ENCODE measurements at places on chromosomes 2 and 18.

- no peak overlapping the region for H3K4me3 ChIP-seq
- no peaks in the 10 kb centered on the region for H3K4me1 ChIP-seq
- H3K27ac ChIP-seq, result no peak overlapping the region
- no peaks in the 10 kb centered on the region for H3K27me3 ChIP-seq
- no peak for DNase-seq
Measured at GRCh38 chr18:46010676-46011075, 43.5 kb upstream of the EPG5 start.

GRCh38 chr2:237995036-237995435, 28.2 kb downstream of the UBE2F start:
- no peaks in the 10 kb centered on the region for H3K27me3 ChIP-seq
- no peak overlapping the region for H3K27ac ChIP-seq
- no peaks in the 10 kb centered on the region for H3K36me3 ChIP-seq
- no peak for DNase-seq
- no peaks in the 10 kb centered on the region for H3K4me1 ChIP-seq

- H3K36me3 ChIP-seq, result no peaks in the 10 kb centered on the region
- H3K27me3 ChIP-seq, result no peaks in the 10 kb centered on the region
- H3K27ac ChIP-seq, result no peak overlapping the region
- no peak overlapping the region for H3K4me3 ChIP-seq
- no peak for DNase-seq
Measured at GRCh38 chr18:74760436-74760835, 162.8 kb downstream of the ZNF407 start.

DNA sequence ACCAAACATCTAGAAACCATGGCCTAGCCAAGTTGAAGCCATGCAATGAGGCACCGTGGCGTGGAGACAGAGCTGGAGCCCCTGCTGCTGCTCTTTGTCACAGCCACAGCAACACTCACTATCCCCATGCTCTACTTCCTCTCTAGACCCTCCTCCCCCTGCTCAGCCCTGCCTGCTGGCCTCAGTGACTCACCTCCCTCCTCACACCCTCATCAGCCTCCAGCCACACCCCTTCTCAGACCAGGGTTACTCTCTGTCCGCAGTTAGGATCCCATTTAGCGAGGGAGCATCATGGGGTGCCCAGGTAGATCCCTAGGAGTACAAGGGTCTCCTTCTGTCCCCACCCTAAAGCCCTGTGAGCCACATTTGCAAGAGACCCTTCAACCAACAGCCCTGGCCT, 25.4 kb upstream of the SOX11 start:
- H3K4me1 ChIP-seq, result no peaks in the 10 kb centered on the region
- no peak for DNase-seq
- no peaks in the 10 kb centered on the region for H3K27me3 ChIP-seq
- no peak overlapping the region for H3K27ac ChIP-seq
- no peak overlapping the region for H3K4me3 ChIP-seq
- no peaks in the 10 kb centered on the region for H3K36me3 ChIP-seq

DNA sequence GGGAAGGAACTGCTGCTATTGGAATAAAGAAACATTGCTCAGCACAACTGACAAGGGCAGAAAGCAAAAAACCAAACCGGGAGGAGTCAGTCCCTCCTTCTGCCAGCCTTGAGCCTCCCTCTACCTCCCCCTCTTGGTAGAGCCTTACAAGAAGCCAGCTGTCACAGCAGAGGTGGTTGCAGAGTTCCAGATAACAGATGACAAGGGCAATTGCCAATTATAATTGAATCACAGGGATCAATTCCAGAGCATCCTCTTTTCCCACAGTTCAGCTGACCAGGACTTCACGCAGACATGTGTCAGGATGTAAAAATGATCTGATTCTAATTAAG, 548.2 kb upstream of the LRRTM1 start:
- H3K27me3 ChIP-seq, result no peaks in the 10 kb centered on the region
- peaks cover 7% of the 10 kb centered on the region for H3K4me1 ChIP-seq
- no peaks in the 10 kb centered on the region for H3K36me3 ChIP-seq
- DNase-seq, result no peak
- H3K27ac ChIP-seq, result no peak overlapping the region

DNA sequence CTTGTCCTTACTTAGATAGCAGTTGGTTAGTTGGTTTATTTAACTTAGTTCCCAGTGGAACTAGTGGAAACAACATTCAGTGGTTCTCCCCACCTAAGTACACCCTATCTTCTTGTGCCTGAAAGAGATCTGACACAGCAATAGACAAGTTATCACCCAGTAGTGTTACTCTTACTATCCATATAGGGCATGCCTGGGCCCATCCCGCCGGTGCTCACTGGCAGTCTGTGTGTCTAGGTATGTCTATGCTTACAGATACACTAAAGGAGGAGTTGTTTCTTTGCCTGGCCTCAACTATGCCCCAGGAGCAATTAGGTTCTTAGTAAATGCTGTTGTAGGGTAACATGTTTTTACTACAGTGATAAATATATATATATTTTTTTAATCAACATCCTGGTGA, 12.0 kb upstream of the NRP2 start:
- DNase-seq, result no peak
- no peaks in the 10 kb centered on the region for H3K27me3 ChIP-seq
- no peak overlapping the region for H3K27ac ChIP-seq
- peaks cover 8% of the 10 kb centered on the region for H3K4me1 ChIP-seq

DNA sequence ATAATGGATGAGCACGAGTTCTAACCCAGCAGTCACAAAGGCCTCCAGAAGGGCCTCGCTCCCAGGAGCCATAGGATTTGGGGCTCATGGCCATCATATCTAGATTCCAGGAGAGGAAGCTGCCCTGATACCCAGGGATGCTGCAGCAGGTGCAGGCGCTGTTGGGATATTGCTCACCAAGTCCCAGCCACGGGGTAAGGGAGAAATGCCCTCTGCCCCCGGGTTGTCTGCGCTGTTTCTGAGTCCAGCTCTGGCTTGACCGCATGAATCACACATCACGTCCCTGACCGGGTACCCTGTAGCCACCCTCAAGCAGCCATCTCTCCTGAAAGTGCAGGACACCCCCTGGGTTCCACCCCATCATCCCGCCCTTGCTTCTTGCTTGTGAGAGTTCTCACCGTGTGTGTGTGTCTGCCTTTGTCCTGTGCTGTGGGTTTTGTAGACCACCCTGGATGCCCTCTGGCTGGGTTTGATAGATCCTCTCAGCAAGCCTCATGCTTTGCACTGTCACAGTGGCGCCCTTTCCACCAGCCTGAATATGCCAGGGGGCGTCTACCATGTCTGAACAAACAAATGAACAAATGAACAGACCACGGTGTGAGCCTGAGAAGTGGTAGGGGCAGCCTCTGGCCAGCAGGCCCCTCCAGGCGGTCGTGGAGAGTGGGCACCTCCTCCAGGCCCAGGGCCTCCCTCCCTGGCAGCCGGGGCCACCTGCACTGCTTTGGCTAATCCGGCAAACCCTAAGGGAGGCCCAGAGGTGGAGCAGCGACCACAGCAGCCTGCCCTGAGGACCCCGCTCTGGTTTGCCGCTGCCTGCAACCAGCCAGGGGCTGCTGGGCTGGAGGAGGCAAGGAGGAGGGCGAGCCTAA, 32.1 kb downstream of the ADRA2B start:
- no peaks in the 10 kb centered on the region for H3K4me1 ChIP-seq
- no peaks in the 10 kb centered on the region for H3K36me3 ChIP-seq
- H3K27me3 ChIP-seq, result no peaks in the 10 kb centered on the region
- H3K4me3 ChIP-seq, result no peak overlapping the region
- peak; percentile 21 for DNase-seq
- H3K27ac ChIP-seq, result no peak overlapping the region

GRCh38 chr2:164015328-164016123, 279.7 kb upstream of the FIGN start:
- no peak overlapping the region for H3K27ac ChIP-seq
- no peaks in the 10 kb centered on the region for H3K4me1 ChIP-seq
- DNase-seq, result no peak
- H3K36me3 ChIP-seq, result no peaks in the 10 kb centered on the region
- H3K4me3 ChIP-seq, result no peak overlapping the region

DNA sequence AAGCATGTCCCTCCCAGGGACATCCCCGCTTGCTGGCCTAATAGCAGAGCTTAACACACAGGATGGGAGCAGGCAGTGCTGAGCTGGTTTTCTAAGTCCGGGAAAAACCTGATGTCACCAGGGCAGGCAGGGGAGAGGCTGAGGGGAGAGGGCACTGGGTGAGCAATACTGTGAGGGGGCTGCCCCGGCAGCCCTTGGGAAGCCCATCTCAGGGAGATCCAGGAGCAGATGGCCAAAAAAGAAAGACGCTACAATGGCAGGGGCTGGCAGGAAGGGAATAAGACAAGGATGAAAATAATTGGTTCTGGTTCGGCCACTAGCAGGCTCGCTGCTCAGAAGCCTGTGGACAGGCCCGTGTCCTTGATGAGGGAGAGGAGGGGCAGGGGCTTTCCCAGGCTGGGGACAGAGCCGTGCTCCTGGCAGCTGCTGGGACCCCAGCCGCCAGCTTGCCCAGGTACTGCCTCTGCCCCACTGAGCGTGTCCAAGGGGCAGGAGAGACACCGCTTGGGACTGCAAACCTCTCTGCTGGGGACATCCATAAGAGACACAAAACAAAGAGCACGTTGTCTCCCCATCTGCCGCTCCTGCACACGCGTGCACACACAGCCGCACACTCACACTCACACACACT, 30.2 kb downstream of the SMAD7 start:
- no peaks in the 10 kb centered on the region for H3K36me3 ChIP-seq
- no peaks in the 10 kb centered on the region for H3K4me1 ChIP-seq
- H3K27me3 ChIP-seq, result no peaks in the 10 kb centered on the region
- H3K27ac ChIP-seq, result no peak overlapping the region
- no peak for DNase-seq

GRCh38 chr18:49572611-49573345, 10.9 kb downstream of the LIPG start:
- H3K4me1 ChIP-seq, result no peaks in the 10 kb centered on the region
- H3K27ac ChIP-seq, result no peak overlapping the region
- H3K36me3 ChIP-seq, result no peaks in the 10 kb centered on the region
- no peaks in the 10 kb centered on the region for H3K27me3 ChIP-seq

GRCh38 chr18:44826418-44827259, 146.0 kb downstream of the SETBP1 start:
- no peaks in the 10 kb centered on the region for H3K36me3 ChIP-seq
- H3K27me3 ChIP-seq, result no peaks in the 10 kb centered on the region
- no peak overlapping the region for H3K4me3 ChIP-seq
- DNase-seq, result no peak
- H3K27ac ChIP-seq, result no peak overlapping the region

- H3K4me3 ChIP-seq, result peak overlapping the region; percentile 88
- H3K4me1 ChIP-seq, result peaks cover 42% of the 10 kb centered on the region
- no peaks in the 10 kb centered on the region for H3K27me3 ChIP-seq
- DNase-seq, result no peak
- H3K36me3 ChIP-seq, result no peaks in the 10 kb centered on the region
Measured at GRCh38 chr2:9205486-9205885, 1.1 kb upstream of the ASAP2 start.

DNA sequence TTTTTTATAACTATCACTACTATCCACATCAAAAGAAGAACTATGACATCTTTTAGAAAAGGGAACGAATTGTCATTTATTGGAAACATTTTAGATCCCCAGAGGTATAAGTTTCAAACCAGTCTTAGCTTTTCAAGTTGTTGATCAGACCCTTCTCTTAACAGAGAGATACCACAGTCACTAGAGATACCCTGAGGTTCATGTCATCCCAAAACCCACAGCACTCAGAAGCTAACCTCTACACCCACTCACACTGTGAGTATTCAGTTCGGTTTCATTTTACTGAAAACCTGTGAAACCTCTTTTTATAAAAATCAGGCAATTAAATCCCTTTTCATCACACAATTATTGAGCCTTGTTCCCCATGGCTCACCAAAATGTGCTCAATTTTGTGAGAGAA, 156.2 kb downstream of the DTNA start:
- H3K27ac ChIP-seq, result no peak overlapping the region
- no peak overlapping the region for H3K4me3 ChIP-seq
- DNase-seq, result no peak
- H3K36me3 ChIP-seq, result no peaks in the 10 kb centered on the region

- H3K36me3 ChIP-seq, result no peaks in the 10 kb centered on the region
- no peaks in the 10 kb centered on the region for H3K27me3 ChIP-seq
- peaks cover 14% of the 10 kb centered on the region for H3K4me1 ChIP-seq
- no peak overlapping the region for H3K27ac ChIP-seq
- H3K4me3 ChIP-seq, result no peak overlapping the region
- no peak for DNase-seq
Measured at GRCh38 chr2:112730216-112730615, 9.4 kb downstream of the NT5DC4 start.

DNA sequence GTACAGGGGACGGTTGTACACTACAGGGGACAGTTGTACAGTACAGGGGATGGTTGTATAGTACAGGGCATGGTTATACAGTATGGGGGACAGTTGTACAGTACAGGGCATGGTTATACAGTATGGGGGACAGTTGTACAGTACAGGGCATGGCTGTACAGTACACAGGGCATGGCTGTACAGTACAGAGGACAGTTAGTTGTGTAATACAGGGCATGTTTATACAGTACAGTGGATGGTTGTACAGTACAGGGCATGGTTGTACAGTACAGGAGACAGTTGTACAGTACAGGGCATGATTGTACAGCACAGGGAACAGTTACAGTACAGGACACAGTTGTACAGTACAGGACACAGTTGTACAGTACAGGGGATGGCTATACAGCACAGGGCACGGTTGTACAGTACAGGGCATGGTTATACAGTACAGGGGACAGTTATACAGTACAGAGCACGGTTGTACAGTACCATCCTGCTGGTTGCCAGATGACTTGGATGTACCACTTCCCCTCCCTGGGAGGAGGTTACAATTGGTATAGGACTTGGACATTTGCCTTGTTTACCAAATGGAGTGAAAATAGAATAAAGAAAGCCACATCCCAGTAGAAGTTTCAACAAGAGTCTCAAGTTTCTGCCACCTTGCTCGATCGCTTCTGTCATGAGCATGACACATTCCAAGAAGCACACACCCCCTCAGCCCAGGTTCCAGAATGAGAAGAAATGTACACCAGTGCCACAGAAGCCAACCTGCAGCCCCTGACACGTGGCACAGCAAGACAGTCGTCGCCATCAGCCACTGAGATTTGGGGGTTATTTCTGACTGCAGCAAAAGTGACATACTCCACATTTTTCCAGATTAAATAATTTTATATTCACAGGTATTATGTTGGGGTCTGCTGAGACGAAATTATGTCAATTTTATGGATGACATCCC, 16.0 kb downstream of the CYRIA start:
- H3K4me3 ChIP-seq, result no peak overlapping the region
- 0 out of 2 replicates have a peak, but pooled peaks cover 4% of the 10 kb centered on the region for H3K4me1 ChIP-seq

- peaks cover 2% of the 10 kb centered on the region for H3K36me3 ChIP-seq
- H3K4me3 ChIP-seq, result no peak overlapping the region
- DNase-seq, result no peak
- no peaks in the 10 kb centered on the region for H3K4me1 ChIP-seq
Measured at GRCh38 chr2:98541906-98542305, 66.4 kb downstream of the COA5 start.

GRCh38 chr2:150162241-150162942, 325.1 kb downstream of the RND3 start:
- H3K4me3 ChIP-seq, result no peak overlapping the region
- no peaks in the 10 kb centered on the region for H3K36me3 ChIP-seq
- no peaks in the 10 kb centered on the region for H3K27me3 ChIP-seq

- no peaks in the 10 kb centered on the region for H3K36me3 ChIP-seq
- H3K4me3 ChIP-seq, result no peak overlapping the region
- no peak for DNase-seq
- peaks cover 21% of the 10 kb centered on the region for H3K4me1 ChIP-seq
Measured at GRCh38 chr2:76170856-76171255, 460.1 kb upstream of the GCFC2 start.
